LHCN-M2 (cell line): ENCODE measurements at places on chromosomes 4 and X.

DNA sequence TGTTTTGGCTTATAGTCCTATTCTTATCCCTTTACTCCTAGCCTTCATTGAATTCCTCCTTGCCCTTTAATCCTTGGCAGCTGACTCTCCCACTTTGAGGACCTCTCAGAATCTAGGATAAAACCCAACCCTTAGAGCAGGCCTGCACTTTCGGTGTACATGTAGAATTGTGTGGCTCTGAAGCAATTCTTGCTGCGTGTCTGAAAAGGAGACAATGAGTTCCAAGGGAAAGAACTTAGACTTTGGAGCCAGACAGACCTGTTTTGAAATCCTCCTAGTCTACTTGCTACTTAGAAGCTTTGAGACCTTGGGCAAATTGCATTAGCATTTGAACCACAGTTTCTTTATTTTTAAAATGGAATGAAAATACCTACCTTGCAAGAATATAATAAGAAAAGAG is 175.2 kb downstream of the BEND2 start:
- no peak for DNase-seq

- no peak for DNase-seq
Observed at GRCh38 chr4:52157641-52158316, 106.7 kb downstream of the SPATA18 start.

- no peak for DNase-seq
Observed at GRCh38 chr4:121209171-121209570, 45.0 kb upstream of the TNIP3 start.

DNA sequence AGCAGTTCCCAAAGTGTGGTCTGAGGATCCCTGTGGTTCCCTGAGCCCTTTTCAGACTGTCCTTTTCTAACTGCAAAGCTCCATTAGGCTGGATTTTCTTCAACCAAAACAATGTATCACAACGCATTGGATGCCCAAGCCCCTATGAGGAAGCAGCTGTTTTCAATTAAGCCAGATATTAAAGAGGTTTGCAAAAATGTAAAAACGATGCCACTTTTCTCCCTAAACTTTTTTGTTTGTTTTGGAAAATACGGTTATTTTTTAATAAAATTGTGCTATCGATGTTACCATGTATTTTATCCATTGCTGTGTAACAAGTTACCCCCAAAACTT is 170.4 kb upstream of the BCOR start:
- DNase-seq = no peak

DNA sequence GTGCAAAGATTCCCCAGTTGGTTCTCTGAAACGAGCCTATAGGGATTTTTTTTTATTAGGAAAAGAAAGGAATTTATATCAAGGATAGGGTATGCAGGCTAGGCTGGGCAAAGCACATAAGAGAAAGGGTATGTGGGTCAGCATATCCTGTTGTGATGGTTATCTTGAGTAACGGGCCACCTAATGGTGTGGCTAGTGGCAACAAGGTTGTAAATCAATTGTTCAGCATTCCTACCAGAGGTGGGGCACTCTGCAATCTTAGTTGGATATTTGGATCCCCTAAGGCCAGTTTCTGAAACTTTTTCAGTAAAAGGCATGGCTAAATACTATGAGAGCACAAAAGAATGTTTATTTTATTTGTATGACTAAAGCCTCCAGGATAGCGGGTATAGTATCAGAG is 42.7 kb downstream of the DCAF12L1 start:
- no peak for DNase-seq

DNA sequence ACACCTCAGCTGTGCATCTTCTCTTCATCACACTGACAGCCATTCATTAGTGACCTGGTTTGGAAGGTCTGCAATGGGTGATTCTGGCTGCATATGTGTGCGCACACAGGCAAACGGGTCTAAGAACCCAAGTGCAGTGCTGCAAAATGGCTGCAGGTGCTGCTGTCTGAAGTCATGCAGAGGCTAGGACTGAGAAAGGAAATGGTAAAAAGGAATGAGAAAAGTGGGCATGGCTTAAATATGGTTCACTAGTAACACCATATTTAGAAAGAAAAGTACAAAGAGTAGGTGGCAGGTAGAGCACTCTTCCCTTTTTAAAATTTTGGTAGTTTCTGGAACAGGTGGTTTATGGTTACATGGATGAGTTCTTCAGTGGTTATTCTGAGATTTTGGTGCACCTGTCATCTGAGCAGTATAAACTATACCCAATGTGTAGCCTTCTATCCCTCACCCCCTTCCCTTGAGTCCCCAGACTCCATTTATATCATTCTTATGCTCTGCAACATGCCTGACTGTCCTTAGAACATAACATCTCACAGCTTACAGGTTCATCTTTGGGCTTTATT is 78.4 kb downstream of the CCNG2 start:
- DNase-seq = no peak

DNA sequence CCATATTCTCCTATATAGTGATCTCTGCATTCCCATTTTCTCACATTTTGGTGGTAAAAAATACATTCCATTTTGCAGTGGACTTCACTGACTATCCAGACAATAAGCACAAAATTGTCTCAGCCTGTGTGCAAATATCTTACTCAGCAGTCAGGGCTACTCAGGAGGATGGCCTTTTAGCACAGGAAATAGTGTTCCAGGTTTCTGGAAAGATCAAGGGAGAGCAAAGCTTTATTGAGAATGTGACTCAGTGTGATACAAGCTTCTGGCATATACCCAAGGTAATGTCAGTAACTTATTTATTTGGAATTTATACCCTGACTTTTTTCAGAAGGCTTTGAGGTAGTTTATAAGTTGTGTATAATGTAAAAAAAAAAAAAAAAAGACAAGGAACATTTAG is 233.4 kb downstream of the TEX13A start:
- peak; percentile 39 for DNase-seq

GRCh38 chr4:83043801-83044407 is 8.9 kb downstream of the COPS4 start:
- peak; percentile 57 for DNase-seq
